ENCODE measurements at places on chromosomes 13 and 19.

GRCh38 chr13:35804901-35805300 lies 326.3 kb downstream of the DCLK1 start:
- H3K27me3 ChIP-seq = no peaks in the 10 kb centered on the region
- H3K4me3 ChIP-seq = no peak overlapping the region
- H3K36me3 ChIP-seq = no peaks in the 10 kb centered on the region
- no peaks in the 10 kb centered on the region for H3K4me1 ChIP-seq
- no peak for DNase-seq

DNA sequence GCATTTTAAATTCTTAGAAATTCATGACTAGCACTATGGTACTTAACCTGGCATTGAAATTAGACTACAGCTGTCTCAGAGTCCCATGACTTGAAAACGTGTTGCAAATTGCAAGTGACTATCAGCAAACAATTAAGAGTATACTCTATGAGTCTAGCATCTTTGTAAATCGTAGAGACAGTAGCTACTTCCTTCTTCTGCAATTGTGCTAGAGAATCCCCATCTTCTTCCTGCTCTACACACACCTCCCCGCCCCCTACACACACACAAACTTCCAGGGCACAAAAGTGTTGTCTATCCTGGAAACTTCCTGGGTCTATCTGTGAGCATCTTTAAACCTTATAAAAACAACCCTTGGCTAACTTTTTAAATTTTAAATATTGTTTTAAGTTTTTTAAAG lies 35.2 kb upstream of the MIR17HG start:
- DNase-seq = no peak
- H3K27ac ChIP-seq = no peak overlapping the region
- no peak overlapping the region for H3K4me3 ChIP-seq
- H3K4me1 ChIP-seq = no peaks in the 10 kb centered on the region
- H3K27me3 ChIP-seq = no peaks in the 10 kb centered on the region
- no peaks in the 10 kb centered on the region for H3K36me3 ChIP-seq

DNA sequence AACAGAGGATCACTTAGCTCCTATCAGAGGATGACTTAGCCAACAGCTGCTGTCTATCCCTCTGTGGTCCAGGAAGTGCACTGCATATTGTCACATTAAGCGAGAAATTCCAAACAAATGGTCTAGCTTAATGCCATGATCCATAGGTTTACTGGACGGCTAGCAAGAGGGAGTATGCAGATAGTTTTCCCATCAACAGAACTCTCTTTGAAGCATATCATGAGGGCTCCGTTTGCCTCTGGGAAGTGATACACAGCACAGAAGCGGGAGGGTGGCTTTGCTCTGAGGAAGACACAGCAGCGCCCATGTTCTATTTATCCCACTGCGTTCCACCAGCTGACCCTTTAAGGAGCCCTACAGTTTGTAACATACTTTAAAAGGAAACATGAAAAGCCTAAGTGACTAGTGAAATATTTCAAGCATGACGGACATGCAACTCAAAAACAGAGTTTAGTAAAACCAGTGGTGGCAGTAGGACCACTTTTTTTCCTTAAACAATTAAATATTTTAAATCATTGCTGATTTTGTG lies 52.7 kb downstream of the COL4A1 start:
- H3K36me3 ChIP-seq = no peaks in the 10 kb centered on the region
- no peaks in the 10 kb centered on the region for H3K27me3 ChIP-seq
- H3K4me3 ChIP-seq = no peak overlapping the region
- 0 out of 2 replicates have a peak, but pooled peaks cover 3% of the 10 kb centered on the region for H3K4me1 ChIP-seq
- DNase-seq = no peak
- H3K27ac ChIP-seq = no peak overlapping the region

DNA sequence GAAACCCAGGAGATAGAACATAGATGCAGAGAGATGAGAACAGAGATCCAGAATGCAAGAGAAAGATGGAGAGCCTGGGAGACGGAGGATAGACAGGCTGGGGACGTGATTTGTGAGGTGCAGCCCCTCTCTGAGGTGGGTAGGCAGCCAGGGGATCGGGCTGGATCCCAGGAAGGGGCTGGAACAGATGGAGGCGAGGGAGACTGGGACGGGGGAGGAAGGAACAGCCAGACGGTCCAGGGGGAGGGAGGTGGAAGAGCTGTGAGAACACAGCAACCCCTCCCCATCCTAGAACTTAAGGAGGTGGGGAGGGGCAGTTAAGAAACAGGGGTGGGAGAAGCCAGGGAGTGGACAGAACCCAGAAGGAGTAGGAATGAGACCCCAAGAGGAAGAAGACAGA lies 3.1 kb downstream of the SLC17A7 start:
- no peak overlapping the region for H3K4me3 ChIP-seq
- peaks cover 24% of the 10 kb centered on the region for H3K27me3 ChIP-seq
- H3K36me3 ChIP-seq = no peaks in the 10 kb centered on the region
- peaks cover 8% of the 10 kb centered on the region for H3K4me1 ChIP-seq
- H3K27ac ChIP-seq = no peak overlapping the region
- DNase-seq = no peak

DNA sequence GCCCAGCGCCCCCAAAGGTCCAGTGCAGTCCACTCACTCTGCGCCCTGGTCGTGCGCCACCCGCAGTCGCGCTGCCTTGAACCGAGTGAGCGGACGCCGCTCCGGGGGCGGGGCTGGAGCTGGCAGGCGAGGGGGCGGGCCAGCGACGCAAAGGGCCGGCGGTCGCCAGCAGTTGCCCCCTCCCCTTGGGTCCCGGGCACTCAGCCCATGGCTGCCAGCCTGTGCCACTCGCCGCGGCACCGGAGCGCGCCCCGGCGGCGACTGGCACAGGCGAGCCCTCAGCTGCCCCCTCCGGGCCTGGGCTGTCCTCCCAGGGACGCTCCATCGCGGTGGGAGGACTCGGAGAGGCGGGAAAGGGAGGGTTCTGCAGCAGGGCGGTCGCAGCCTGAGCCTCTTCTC lies at the start of gene S1PR5:
Gene S1PR5 (minus strand): TSS at position 87 of the 399 bp plus-strand sequence. CDS start 2,436 bp downstream, outside the sequence.
- H3K4me1 ChIP-seq = peaks cover 3% of the 10 kb centered on the region
- H3K36me3 ChIP-seq = no peaks in the 10 kb centered on the region
- H3K27ac ChIP-seq = no peak within 1 kb of the TSS
- peak within 1 kb of the TSS; percentile 65 for H3K4me3 ChIP-seq

DNA sequence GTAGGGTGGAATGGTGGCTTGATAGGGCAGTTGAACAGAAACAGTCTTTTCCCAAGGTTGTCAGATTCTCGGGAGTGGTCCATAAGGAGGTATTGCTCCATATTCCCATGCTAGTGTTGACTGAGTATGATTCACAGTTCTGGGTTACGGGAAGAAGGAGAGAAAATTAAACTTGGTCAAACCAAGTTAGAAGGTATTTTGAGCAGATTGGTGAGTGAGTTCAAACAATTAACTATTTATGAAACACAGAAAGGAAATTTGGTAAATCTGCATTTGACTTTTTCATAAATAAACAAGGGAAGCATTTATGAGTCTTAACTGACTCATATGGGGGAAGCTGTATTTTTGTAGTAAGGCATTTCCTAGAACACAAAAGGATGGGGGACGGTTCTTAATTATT lies 2419.4 kb downstream of the PCDH9 start:
- H3K36me3 ChIP-seq = no peaks in the 10 kb centered on the region
- no peaks in the 10 kb centered on the region for H3K27me3 ChIP-seq
- DNase-seq = no peak
- H3K27ac ChIP-seq = no peak overlapping the region

GRCh38 chr13:98214707-98215106 lies 37.6 kb upstream of the RNF113B start:
- no peaks in the 10 kb centered on the region for H3K27me3 ChIP-seq
- no peaks in the 10 kb centered on the region for H3K4me1 ChIP-seq
- no peak overlapping the region for H3K27ac ChIP-seq
- H3K36me3 ChIP-seq = peaks cover 5% of the 10 kb centered on the region
- no peak overlapping the region for H3K4me3 ChIP-seq

DNA sequence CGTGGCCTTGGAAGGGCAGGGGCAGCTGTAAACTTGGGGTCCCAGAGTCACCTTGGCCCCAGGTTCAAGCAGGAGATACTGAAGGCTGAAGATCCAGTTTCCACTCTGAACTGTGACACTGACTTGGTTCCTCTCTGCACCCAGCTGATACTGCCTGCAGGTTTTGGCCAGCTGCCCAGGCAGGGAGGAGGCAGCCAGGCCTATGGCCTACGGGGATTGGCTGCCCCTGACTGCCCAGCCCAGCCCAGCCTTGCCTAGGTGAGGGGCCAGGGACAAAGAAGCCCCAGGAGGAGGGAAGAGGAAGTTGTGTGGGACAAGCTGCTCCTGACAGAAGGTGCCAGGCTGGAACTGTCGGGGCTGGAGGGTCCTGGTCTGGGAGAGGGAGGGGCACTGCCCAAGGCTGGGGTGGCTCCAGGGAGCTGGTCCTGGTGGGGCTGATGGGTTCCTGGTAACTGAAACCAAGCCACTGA lies 51.7 kb upstream of the CYP4F8 start:
- no peaks in the 10 kb centered on the region for H3K4me1 ChIP-seq
- DNase-seq = no peak
- H3K27me3 ChIP-seq = no peaks in the 10 kb centered on the region
- no peak overlapping the region for H3K27ac ChIP-seq
- H3K36me3 ChIP-seq = no peaks in the 10 kb centered on the region

GRCh38 chr19:8206147-8207087 lies 2.8 kb upstream of the CERS4 start:
- no peak overlapping the region for H3K27ac ChIP-seq
- DNase-seq = no peak
- no peaks in the 10 kb centered on the region for H3K27me3 ChIP-seq
- no peaks in the 10 kb centered on the region for H3K36me3 ChIP-seq
- H3K4me3 ChIP-seq = no peak overlapping the region
- H3K4me1 ChIP-seq = peaks cover 3% of the 10 kb centered on the region

GRCh38 chr13:74158028-74158427 lies 23.8 kb upstream of the KLF12 start:
- H3K27ac ChIP-seq = no peak overlapping the region
- no peak overlapping the region for H3K4me3 ChIP-seq
- H3K27me3 ChIP-seq = no peaks in the 10 kb centered on the region
- no peak for DNase-seq

DNA sequence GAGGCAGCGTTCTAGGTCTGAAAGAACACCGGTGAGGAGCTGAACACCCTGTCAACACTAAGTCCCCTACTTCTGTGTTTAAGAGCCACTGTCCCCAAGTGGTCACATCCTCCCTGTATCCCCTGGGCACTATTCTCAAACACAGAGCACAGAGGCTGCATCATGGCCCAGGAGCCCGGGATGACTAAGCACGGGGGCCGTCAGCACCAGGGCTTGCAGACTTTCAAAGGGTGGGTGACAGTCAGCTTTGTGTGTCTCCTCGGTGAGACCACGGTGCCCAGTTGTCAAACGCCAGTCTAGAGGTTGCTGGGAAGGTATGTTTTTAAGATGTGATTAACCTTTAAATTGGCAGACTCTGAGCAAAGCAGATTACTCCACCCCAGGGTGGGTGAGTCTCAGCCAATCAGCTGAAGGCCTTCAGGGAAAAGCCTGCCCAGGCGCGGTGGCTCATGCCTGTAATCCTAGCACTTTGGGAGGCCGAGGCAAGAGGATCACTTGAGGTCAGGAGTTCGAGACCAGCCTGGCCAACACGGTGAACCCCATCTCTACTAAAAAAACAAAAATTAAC lies 8.0 kb downstream of the MAP2K2 start:
- H3K4me3 ChIP-seq = no peak overlapping the region
- no peak overlapping the region for H3K27ac ChIP-seq
- H3K27me3 ChIP-seq = no peaks in the 10 kb centered on the region

Measured in iPS DF 6.9 (cell line).